ENCODE measurements at places on chromosomes 7 and 10. TPM values are rescaled to one million over a fixed set of nuclear protein-coding genes. Genes with fewer than 3 reads are reported as not detected.
A peak's percentile ranks its signal among the peaks of the same experiment; 100 is the strongest.

Gene SLC26A3
- not detected for total RNA-seq

Gene TRIL
- total RNA-seq = 1.4 TPM

Gene BUD31
- 73.9 TPM for total RNA-seq

GRCh38 chr10:16458166-16458955, 21.6 kb downstream of the PTER start:
- H3K4me1 ChIP-seq = peaks cover 2% of the 10 kb centered on the region
- no peak overlapping the region for H3K4me3 ChIP-seq
- no peak for DNase-seq
- no peak overlapping the region for H3K27ac ChIP-seq

DNA sequence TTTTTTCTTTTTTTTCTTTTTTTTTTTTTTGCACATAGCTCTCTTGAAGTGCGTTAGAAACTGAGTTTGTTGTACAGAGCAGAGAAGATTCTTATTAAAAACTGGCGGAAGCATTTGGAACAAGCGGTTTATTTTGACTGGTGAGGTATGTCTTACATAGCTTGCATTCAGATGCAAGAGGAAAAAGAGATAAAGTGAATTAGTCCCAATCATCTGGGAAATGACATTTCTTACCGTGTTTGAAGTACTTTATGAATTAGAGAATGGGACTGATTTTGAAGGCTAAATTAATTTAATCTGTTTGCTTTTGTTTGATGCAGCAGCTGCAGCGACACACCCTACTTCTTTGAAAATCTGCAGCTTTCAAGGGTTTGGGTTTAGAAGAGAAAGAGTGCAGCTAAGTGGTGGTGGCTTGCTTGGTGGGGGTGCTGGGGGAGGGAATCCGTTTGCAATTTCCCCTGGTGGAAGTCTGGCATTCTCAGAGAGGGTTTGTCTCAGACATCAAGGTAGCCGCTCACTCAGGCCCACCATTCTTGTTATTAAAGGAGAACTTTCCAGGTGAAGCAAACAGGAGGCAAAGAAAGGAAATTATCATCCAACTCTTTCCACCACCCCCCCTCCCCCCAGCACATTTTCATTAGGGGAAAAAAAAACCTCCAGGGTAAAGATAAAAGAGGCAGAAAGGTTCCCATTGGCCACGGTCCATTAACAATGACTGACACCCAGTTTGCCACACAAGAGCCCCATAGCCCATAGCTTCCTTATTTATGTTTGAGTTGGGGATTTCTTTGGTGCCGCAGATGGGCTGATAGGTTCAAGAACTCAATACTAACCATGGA, 231.7 kb downstream of the SKIDA1 start:
- peak overlapping the region; percentile 56 for H3K4me3 ChIP-seq
- DNase-seq = no peak
- no peaks in the 10 kb centered on the region for H3K36me3 ChIP-seq
- H3K4me1 ChIP-seq = peaks cover 19% of the 10 kb centered on the region
- peaks cover 3% of the 10 kb centered on the region for H3K27me3 ChIP-seq

Gene KAZALD1
- 0.59 TPM for total RNA-seq

Gene JAZF1
- total RNA-seq = 14.1 TPM

DNA sequence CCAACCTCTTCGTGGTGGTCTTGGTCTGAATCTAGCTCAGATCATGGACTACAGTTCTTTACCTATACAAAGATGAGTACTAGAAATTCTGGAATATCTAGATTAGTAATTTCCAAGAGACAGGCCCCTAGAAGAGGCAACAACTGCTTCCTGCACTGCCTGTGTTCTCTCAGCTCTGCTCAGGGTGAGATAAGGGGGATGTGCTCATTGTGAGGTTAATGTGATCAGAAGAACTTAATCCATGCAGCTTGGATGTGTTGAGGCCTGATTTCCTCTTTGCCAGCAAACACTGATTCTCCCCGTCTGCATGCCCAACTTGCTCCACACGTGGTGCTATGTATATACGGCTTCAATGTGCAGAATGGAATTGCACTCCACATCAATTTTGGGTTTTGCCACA, 268.0 kb downstream of the PHTF2 start:
- no peaks in the 10 kb centered on the region for H3K27me3 ChIP-seq
- no peak overlapping the region for H3K4me3 ChIP-seq
- no peak for DNase-seq
- H3K4me1 ChIP-seq = peaks cover 2% of the 10 kb centered on the region
- H3K36me3 ChIP-seq = peaks cover 8% of the 10 kb centered on the region

GRCh38 chr10:35011771-35012191, 78.4 kb downstream of the CUL2 start:
- no peaks in the 10 kb centered on the region for H3K27me3 ChIP-seq
- no peak overlapping the region for H3K4me3 ChIP-seq
- no peaks in the 10 kb centered on the region for H3K4me1 ChIP-seq
- H3K36me3 ChIP-seq = no peaks in the 10 kb centered on the region
- no peak for DNase-seq

Gene GRID2IP
- total RNA-seq = 0.66 TPM

DNA sequence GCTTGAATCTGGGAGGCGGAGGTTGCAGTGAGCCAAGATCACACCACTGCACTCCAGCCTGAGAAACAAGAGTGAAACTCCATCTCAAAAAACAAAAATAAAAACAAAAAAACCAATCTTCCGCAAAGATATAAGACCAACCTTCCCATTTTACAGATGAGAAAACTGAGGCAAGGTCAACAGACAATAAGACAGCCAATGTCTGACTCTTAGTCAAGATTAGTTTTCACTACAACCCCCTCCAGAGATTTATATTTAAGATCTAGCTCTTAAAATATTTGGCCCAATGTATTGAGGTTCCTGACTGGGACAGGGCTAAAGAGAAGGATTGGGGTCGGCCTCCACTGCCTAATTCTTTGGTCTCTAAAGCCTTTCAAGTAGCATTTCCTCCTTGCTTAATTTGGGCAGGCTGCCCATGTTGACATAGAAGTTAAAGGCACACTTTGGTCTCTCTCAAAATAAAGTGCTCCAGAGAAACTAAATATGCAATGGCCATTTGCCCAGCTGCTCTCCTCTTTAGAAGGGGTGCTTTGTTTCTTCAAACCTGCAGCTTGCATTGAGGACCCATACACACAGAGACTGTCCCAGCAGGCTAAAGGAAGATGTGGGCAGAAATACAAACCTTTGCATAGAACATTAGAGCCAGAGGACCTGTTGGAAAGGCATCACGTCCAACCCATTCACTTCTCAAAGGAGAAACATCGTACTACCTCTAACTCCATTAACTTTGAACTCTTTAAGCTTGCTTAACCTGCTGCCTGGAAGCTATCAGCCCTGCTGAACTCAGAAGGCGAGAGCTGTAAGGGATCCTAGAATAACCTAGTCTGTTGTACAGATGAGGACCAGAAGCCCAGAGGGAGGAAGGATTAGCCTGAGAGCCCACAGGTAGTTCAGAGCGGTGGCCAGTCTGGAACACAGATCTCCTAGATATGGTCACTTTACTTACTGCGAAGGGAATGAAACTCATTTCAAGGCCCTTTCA, 3.9 kb downstream of the TECTB start:
- H3K36me3 ChIP-seq = peaks cover 4% of the 10 kb centered on the region
- peaks cover 16% of the 10 kb centered on the region for H3K4me1 ChIP-seq
- H3K27me3 ChIP-seq = no peaks in the 10 kb centered on the region
- DNase-seq = no peak
- peak overlapping the region; percentile 53 for H3K27ac ChIP-seq

Gene ASB10
- not detected for total RNA-seq

Gene UBTD1
- total RNA-seq = 8.0 TPM

DNA sequence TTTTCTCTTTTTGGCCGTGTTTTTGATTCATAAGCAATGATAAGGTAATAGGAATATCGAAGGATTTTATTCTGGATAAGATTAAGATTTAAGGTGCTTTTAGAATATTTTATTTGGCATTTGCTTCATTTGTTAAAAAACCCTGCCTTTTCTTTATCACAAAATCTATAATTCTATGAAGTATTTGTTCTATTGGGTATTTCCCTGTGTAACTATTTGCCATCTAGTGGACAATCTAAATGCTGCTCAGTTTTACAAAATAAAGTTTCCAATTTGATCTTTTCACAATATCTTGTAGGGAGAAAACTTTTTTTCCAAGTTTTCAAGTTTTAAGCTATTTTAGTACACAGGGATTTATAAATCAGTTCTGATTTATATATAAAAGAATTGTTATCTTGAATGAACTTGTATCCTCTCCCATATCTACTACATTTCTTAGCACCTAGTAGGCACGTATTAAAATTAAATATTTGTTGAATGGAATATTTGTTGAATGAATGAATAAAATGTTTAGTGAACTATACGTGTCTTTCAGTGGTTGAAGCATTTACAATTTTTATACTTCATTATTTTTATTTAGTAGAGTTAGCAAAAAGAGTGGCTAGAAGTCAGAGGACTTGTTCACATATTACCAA, 26.5 kb downstream of the ANKRD7 start:
- H3K4me3 ChIP-seq = no peak overlapping the region
- H3K36me3 ChIP-seq = no peaks in the 10 kb centered on the region
- H3K4me1 ChIP-seq = no peaks in the 10 kb centered on the region
- peaks cover 2% of the 10 kb centered on the region for H3K27me3 ChIP-seq
- no peak overlapping the region for H3K27ac ChIP-seq

Measured in glutamatergic neuron (in vitro differentiated cells).